Gastroesophageal sphincter (tissue), 4 donors: ENCODE measurements at places on chromosomes 13 and 19.
A peak's percentile ranks its signal among the peaks of the same experiment; 100 is the strongest.

DNA sequence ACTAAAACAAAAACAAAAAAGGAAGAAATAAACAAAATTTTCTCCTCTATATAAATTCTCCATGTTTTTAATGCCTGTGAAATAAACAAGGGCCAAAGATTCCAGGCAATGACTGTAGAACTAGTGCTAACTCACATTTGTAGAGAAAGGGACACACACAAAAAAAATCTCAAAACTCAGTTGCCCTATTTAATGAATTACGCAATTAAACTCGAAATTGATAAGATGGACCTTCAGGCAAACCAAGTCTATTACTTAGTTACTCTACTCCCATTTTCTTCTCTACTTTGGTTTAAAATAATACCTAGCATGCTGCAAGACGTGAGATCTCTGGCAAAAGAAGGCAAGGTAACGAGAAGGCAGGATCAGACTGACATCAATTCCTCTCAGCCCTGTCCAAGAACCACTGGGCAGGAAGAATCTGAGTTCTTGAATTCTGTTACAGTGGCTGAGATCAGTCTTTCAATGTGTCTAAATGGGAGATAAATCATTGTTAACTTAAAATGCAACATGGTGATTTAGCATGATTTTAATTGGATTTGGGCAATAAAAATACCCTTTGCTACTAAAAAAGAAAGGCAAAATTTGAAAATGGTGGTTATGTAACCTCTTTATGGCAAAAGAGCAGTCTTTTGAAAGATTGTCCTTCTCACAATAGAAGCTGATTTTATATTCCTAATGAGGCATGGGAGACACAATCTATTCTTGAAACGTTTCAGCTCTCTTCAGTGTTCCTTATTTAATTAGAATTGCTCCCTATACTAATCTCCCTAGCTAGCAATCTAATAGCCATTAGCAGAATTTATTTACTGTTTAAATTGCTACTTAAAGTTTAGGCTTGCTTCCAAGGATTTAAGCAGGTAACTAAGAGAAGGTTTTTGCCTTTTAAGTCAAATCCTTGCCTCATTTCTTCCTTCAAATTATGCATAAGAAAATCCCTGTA lies 25.9 kb downstream of the SPRY2 start:
- H3K27me3 ChIP-seq = no peaks in the 10 kb centered on the region
- no peaks in the 10 kb centered on the region for H3K36me3 ChIP-seq
- no peaks in the 10 kb centered on the region for H3K4me1 ChIP-seq
- H3K4me3 ChIP-seq = no peak overlapping the region

DNA sequence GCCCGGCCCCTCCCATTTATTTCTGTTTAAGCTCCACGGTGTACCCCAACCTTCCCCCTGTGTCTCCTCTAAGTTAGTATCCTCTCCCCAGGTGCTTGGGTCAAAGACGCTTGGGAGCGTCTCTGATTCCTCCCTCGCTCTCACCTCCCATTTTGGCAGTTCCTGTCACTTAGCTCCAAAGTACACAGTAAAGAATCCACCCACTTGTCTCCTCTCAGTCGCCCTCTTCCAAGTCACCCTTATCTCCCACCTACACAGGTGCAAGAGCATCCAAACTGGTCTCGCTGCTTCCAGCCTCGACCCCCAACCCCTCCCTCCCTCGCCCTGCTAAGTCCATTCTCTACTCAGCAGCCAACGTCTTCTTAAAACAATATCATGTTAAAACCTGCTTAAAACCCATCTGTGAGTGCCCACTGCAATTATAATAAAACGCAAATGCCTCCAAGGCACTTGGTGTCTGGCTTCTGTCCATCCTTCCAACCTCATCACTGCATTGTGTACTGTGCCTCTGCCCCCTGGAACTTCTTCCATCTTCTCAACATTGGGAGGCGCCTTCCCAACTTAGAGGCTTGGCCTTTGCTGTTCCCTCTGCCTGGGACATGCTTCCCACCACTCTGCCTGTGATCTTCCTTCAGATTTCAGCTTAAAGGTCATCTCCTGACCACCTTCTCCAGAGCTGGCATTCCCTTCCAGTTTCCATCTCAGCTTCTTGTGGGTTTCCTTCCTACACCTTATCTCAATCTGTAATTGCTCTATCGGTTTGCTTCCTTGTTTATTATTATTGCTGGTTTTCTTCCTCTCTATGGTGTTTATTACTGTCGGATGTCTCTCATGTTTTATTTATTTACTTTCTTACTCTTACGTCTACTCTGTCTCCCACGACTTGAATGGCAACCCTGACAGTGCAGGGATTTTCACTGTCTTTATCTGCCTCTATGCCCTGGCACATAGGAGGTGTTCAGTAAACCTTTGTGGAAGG lies 9.5 kb upstream of the KLK14 start:
- ATAC-seq = no peak
- no peak overlapping the region for H3K4me3 ChIP-seq
- H3K27ac ChIP-seq = no peak overlapping the region

GRCh38 chr19:41416194-41416674 lies 10.9 kb downstream of the B3GNT8 start:
- no peak overlapping the region for H3K27ac ChIP-seq
- no peaks in the 10 kb centered on the region for H3K27me3 ChIP-seq
- H3K36me3 ChIP-seq = peaks cover 100% of the 10 kb centered on the region
- no peak for ATAC-seq

DNA sequence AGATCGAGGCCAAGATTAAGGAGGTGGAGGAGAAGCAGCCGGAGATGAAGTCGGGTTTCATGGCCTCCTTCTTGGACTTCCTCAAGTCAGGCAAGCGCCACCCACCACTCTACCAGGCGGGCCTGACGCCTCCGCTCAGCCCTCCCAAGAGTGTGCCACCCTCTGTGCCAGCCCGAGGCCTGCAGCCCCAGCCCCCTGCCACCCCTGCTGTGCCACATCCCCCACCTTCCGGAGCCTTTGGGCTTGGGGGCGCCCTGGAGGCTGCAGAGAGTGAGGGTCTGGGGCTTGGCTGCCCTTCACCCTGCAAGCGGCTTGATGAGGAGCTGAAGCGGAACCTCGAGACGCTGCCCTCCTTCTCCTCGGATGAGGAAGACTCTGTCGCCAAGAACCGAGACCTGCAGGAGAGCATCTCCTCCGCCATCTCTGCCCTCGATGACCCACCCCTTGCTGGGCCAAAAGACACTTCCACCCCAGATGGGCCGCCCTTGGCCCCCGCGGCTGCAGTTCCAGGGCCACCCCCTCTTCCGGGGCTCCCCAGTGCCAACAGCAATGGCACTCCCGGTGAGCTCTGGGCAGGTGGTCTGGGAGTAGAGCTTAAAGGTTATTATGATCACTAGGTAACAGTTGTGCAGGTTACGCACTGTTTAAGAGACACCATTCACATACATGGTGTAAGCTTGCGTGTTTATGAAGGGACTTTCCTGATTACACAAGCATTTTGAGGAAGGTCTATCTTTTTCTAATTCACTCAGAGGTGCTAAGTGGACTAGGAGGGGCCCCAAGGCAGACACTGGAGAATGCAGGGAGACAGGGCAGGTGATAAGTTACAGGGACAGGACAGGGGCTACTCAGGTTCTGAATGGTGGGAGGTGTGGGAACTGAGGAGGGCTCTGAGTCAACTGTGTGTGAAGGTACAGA lies 8.7 kb downstream of the PRR12 start:
- no peaks in the 10 kb centered on the region for H3K27me3 ChIP-seq
- no peak overlapping the region for H3K4me3 ChIP-seq
- H3K4me1 ChIP-seq = no peaks in the 10 kb centered on the region
- ATAC-seq = no peak
- H3K27ac ChIP-seq = no peak overlapping the region
- no peaks in the 10 kb centered on the region for H3K36me3 ChIP-seq

DNA sequence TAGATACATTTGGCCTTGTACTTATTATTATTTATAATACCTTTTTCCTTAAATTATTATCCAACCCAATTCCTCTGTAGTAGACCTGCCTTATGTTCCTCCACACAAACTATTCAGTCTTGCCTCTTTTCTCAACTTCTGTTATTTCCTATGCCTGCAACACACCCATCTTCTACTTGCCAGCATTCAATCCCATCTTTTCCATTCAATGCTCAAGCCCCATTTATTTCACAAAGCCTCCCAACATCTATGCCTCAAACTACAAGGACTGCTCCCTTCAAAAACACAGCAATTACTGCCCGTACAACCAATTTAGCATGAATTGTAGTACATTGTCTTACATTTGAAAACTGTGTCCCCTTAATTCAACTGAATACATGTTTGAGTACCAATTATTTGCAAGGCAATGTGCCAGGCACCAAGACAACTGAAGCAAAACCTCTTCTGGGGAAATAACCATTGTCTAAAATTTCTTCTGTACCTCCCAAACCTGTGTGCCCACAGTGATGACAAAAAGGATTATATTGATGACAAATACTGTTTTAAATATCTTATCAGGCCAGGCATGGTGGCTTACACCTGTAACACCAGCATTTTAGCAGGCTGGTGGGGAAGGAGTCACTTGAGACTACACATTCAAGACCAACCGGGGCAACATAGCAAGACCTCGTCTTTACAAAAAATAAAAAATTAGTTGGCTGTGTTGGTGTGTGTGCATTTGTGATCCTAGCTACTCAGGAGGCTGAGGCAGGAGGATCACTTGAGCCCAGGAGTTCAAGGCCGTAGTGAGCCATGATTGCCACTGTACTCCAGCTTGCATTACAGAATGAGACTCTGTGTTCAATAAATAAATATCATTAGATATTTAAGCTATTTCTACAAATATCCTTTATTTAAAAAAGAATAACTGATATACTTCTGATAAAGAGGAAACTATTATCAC lies 35.1 kb downstream of the ELF1 start:
- no peaks in the 10 kb centered on the region for H3K27me3 ChIP-seq
- peaks cover 19% of the 10 kb centered on the region for H3K4me1 ChIP-seq
- peak overlapping the region; percentile 13 for H3K4me3 ChIP-seq

DNA sequence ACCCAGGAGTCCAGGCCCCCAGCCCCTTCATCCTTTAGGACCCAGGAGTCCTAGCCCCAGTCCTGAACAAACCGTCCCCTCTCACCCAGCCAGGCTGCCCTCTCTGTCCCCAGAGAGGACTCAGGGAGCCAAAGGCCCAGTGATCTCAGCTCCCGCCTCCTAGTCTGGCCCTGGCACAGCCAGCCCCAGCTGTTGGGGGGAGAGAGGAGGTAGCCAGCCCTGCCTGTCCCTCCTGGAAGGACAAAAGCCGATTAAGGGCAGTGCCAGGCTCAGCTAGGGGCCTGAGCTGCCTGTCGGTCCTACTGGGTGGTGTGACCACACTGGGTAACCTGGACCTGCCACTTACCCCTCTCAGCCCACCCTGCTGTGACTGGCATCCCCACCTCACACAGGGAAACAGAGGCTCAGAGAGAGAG lies 14.5 kb downstream of the LIPE start:
- no peak overlapping the region for H3K4me3 ChIP-seq
- no peaks in the 10 kb centered on the region for H3K27me3 ChIP-seq
- no peaks in the 10 kb centered on the region for H3K4me1 ChIP-seq
- peaks cover 15% of the 10 kb centered on the region for H3K36me3 ChIP-seq

GRCh38 chr13:85186356-85187045 lies 612.7 kb downstream of the SLITRK6 start:
- no peak overlapping the region for H3K27ac ChIP-seq
- H3K4me1 ChIP-seq = no peaks in the 10 kb centered on the region
- H3K36me3 ChIP-seq = no peaks in the 10 kb centered on the region
- ATAC-seq = no peak

- H3K36me3 ChIP-seq = no peaks in the 10 kb centered on the region
- ATAC-seq = no peak
- H3K27me3 ChIP-seq = peaks cover 13% of the 10 kb centered on the region
- no peak overlapping the region for H3K4me3 ChIP-seq
Observed at GRCh38 chr13:20126541-20127261, 34.2 kb downstream of the GJA3 start.

- peak overlapping the region; percentile 100 for H3K27ac ChIP-seq
- H3K4me3 ChIP-seq = peak overlapping the region; percentile 86
- no peaks in the 10 kb centered on the region for H3K36me3 ChIP-seq
- ATAC-seq = peak; percentile 22
Observed at GRCh38 chr19:1248786-1249297, 459 bp downstream of the MIDN start.

- H3K4me1 ChIP-seq = no peaks in the 10 kb centered on the region
- no peak for ATAC-seq
- no peaks in the 10 kb centered on the region for H3K36me3 ChIP-seq
- no peaks in the 10 kb centered on the region for H3K27me3 ChIP-seq
- no peak overlapping the region for H3K4me3 ChIP-seq
- H3K27ac ChIP-seq = no peak overlapping the region
Observed at GRCh38 chr13:94210816-94211215, 268.7 kb downstream of the DCT start.

GRCh38 chr19:45256836-45257235 lies 5.8 kb downstream of the MARK4 start:
- peaks cover 24% of the 10 kb centered on the region for H3K36me3 ChIP-seq
- H3K4me3 ChIP-seq = no peak overlapping the region
- no peaks in the 10 kb centered on the region for H3K27me3 ChIP-seq
- peaks cover 20% of the 10 kb centered on the region for H3K4me1 ChIP-seq
- ATAC-seq = no peak

- H3K36me3 ChIP-seq = no peaks in the 10 kb centered on the region
- H3K27me3 ChIP-seq = no peaks in the 10 kb centered on the region
- no peak overlapping the region for H3K27ac ChIP-seq
- no peak overlapping the region for H3K4me3 ChIP-seq
- no peak for ATAC-seq
Observed at GRCh38 chr13:24250376-24251057, 58.9 kb upstream of the C1QTNF9 start.

DNA sequence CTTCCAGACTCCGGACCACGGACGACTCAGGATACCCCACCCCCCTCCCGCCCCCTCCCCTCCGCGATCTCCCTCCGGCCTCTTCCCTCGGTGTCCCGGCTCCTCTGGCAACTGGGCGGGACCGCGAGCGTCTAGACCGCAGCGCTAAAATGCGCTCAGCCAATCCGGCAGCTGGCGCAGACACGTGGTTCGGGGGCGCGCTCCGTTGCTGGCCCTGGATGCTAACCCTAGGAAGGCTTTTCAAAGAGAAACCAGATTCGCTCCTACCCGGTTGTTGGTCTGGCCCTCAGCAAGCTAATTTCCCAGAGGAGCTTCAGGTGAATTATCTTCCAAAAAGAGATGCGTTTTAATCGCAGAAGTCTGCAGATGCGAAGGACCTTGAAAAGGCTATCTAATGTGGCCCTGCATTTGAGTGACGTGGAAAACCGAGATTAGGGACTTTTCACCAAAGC lies at the start of gene DZIP1:
Gene DZIP1 (minus strand): TSS at position 106 of the 452 bp plus-strand sequence. CDS start 2,677 bp downstream, outside the sequence.
- H3K36me3 ChIP-seq = no peaks in the 10 kb centered on the region
- H3K4me1 ChIP-seq = peaks cover 11% of the 10 kb centered on the region
- H3K4me3 ChIP-seq = peak within 1 kb of the TSS; percentile 80
- H3K27ac ChIP-seq = peak within 1 kb of the TSS; percentile 81

DNA sequence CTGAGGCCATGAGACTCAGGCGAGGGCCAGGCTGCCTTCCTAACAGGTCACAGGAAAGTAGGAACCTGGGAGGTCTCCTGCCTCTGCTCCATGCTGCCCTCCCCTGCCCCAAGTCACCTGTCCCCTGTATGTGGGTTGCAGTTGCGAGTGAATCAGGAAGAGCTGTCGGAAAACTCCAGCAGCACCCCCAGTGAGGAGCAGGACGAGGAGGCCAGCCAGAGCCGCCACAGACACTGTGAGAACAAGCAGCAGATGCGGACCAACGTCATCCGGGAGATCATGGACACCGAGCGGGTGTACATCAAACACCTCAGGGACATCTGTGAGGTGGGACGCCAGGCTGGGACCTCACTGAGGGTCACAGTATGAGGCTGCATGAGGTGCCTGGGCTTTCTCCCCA lies 22.8 kb upstream of the C1QTNF9 start:
- ATAC-seq = no peak
- H3K27me3 ChIP-seq = no peaks in the 10 kb centered on the region
- no peak overlapping the region for H3K4me3 ChIP-seq
- no peaks in the 10 kb centered on the region for H3K36me3 ChIP-seq
- H3K4me1 ChIP-seq = no peaks in the 10 kb centered on the region
- H3K27ac ChIP-seq = no peak overlapping the region

- no peaks in the 10 kb centered on the region for H3K36me3 ChIP-seq
- H3K27me3 ChIP-seq = no peaks in the 10 kb centered on the region
- peak overlapping the region; percentile 48 for H3K4me3 ChIP-seq
- peak overlapping the region; percentile 69 for H3K27ac ChIP-seq
Observed at GRCh38 chr19:13860679-13861391, 16.1 kb upstream of the NANOS3 start.
